ENCODE measurements at places on chromosomes 5 and 9. TPM values are rescaled to one million over a fixed set of nuclear protein-coding genes. Genes with fewer than 3 reads are reported as not detected.

GPR151 gene
- polyA plus RNA-seq = not detected

GRIA1 gene
- polyA plus RNA-seq = 0.12 TPM

CNTRL gene
- 3.8 TPM for polyA plus RNA-seq

ZNF483 gene
- polyA plus RNA-seq = 0.53 TPM

EPB41L4B gene
- 1.7 TPM for polyA plus RNA-seq

PDZD2 gene
- polyA plus RNA-seq = 0.40 TPM
